ENCODE measurements at places on chromosomes 3 and 15.

DNA sequence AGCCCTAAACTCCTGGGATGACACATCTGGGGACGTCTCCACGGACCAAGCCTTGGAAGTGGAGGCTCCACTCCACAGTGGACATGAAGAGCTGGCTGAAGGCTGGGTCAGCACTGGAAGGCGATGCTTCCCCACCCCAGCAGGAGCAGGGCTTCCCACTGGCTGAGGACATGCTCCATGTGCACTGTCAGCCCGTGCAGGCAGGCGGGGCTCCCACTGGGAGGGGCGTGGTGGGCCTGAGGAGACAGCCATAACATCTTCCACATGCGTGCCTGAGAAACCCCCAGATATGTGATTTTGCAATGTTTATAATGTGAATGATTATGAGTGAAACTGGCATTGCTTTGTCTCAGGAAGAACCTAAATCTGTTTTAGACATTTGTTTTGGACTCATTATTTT is 231.3 kb downstream of the KLF13 start:
- no peak for DNase-seq

GRCh38 chr3:194373028-194373427 is 3.5 kb upstream of the LRRC15 start:
- no peak for DNase-seq

DNA sequence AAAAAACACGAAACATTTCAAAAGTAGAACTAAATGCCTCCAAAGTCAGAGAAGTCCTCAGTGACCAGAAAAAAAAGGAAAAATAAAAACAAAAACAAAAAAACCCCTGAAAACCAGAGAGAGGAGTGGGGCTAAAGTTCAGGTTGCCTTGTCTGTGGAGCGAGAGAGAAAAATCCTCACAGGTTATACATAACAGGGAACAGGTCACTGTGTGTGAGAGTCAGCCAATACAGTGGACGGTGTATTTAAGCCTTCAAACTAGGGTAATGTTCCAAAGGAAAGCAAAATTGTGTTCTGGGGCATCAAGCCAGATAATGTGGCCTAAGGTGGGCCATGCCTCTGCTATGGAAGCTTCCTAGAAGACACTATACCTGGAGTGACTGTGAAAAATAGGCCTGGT is 216.1 kb upstream of the SUCLG2 start:
- DNase-seq: no peak

- DNase-seq: no peak
Observed at GRCh38 chr3:31710123-31710803, 177.5 kb downstream of the STT3B start.

DNA sequence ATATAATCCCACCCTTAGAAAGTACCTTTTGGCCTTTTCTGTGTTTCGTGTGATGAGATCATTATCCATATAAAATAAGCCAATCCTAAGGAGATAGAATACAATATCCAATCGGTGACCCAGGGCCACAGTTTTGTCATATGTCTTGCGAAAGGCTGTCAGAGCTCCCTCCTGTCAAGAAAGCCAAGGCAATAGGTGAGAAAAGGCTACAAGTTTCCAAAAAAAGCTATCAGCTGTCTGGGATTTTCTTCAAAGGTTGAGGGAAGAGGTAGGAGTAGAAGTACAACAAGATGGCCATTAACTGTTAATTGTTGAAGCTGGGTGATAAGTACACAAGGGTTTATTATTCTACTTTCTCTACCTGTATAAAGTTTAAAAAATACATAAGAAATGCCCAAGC is 4.0 kb downstream of the PSMD6 start:
- no peak for DNase-seq

GRCh38 chr15:41513506-41514227 is at the start of gene LTK:
LTK (minus strand) TSS chr15:41513827; CDS start chr15:41513709, 118 bp downstream.
- no peak for DNase-seq

GRCh38 chr3:377158-377561 is 180.6 kb downstream of the CHL1 start:
- DNase-seq: peak; percentile 59

GRCh38 chr3:98954791-98955604 is 53.5 kb upstream of the DCBLD2 start:
- no peak for DNase-seq

- DNase-seq: no peak
Observed at GRCh38 chr15:47987461-47987860, 133.3 kb upstream of the SLC24A5 start.

DNA sequence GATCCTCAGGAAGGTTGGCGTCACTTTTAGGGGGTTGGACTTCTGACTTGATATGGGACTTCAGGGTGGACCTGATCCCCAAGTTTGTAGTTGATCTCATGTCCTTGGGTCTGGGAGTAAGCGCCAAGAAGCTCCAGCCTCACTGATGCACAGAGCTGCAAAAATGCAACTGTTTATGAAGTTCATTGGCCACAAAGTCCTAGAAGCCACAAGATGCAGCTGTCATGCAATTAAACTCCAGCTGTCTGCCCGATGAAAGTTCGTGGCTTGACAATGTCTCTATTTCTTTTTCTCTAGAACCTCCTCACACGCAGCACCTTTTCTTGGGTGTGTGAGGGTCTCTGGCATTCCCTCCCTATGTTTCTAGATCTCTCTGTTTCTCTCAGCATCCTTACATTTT is 9.2 kb upstream of the ACAN start:
- no peak for DNase-seq

- no peak for DNase-seq
Observed at GRCh38 chr3:113885050-113885449, 46.5 kb downstream of the GRAMD1C start.

GRCh38 chr3:12165909-12166308 is 7.2 kb upstream of the TIMP4 start:
- no peak for DNase-seq

GRCh38 chr3:73380735-73381532 is 243.8 kb downstream of the PDZRN3 start:
- DNase-seq: no peak

- DNase-seq: no peak
Observed at GRCh38 chr3:46897031-46897430, 19.5 kb downstream of the PTH1R start.

DNA sequence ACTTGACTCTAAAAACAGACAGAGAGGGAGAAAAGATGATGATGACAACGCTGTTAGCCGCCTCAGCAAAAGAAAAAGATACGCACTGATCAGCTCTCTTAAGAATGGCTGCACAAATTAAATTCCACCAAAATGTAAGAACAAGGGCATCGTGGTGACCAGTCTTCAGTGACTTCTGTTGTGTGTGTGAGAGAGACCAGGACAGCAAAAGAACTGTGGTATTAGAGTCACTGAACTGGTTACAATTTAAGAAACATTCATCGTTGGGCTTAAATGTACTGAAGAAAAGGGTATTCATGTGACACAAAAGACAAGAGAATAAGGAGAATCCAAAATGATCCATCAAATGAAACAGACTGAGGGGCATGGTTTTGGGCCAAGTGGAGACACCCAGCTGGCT is 86.5 kb downstream of the SUCLG2 start:
- no peak for DNase-seq

DNA sequence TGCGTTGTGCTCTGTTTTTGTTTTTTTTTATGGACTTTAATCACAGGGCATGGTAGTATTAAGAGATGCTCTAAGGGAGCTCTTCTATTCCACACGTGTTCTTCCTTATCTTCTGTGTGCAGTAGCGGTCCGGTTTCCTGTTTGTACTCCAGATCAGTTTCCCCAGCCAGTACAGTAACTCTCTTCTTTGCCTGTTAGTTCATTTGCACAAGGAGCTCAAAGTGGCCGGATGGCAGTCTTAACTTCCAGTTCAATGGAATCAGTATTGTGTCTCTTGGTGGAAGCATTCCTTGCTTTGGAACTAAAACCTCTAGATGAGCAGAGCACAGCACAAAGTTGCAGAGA is 122.0 kb downstream of the KLF13 start:
- DNase-seq: no peak

DNA sequence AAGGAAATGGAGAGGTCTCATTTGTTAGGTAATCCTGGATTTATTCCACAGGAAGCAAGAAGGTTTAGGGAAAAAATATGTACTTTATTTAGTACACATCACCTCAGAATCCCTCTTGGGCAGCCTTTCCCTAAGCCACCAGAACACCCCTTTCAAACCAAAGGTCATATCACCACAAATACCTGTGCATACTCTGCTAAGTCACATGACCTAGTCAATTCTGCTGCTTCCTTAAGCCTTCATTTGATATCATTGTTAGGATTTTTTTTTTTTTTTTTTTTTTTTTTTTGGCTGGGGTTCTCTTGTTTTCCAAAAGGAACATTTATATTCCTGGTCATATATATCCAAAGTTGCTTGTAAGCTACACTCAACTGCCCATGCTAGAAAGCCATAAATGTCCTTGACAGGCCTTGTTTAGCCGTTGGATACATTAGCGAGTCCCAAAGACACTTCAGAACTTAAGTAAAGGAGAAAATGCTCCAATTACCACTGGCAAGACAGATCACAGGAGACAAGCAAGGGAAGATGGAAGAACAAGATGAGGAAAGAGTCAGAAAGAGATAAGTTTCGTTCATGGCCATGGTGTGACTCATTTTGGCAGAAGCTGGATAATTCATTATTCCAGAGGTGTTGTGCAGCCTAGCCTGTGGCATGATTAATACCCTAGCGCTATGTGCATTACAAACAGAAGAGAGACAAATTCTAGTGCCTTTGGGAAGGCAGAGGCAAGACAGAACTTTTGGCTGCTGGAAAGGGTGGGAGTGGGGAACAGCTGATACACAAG is 155.6 kb upstream of the SLC2A2 start:
- DNase-seq: no peak

GRCh38 chr15:70406617-70407335 is 309.1 kb upstream of the TLE3 start:
- no peak for DNase-seq

DNA sequence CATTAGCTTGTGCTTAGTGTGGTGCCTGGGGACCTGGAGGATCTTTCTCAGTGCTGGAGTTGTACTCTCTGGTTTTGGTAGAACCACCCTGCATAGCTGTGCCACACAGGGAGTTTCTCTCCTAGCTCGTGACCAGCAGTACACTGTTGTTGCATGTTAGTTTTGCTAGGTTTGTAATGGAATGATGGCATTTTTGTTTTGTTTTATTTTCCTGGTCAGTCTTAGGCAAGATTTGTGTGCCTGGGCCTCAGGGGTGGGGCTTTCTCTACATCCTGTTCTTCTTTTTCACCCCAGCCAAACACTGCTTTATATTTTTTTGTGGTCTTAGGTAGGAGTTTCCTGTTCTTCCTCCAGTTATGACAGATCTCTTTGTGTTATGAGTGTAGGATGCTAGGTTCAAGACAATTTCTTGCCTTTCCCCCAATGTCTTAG is 534.5 kb upstream of the KCNMB2 start:
- DNase-seq: no peak
